CD4-positive, alpha-beta T cell treated with Interleukin-6 at 100 ng/mL for 8 hours (primary cell): ENCODE measurements at places on chromosomes 3 and 15.

DNA sequence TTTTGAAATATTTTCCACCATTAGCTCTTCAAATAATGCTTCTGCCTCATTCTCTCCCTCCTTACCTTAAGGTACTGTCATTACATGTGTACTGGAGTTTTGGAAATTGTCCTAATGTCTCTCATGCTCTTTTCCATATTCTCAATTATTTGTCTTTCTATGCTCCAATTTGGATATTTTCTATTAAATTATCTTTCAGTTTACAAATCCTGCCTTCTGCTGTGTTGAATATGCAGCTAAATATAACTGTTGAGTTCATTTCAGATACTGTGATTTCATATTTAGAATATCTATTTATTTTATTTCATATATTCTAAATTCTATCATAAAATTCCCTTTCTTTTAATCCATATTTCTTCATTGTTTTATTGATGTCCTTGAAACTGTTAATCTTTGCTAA is 388.0 kb upstream of the CDIN1 start:
- no peak for DNase-seq

DNA sequence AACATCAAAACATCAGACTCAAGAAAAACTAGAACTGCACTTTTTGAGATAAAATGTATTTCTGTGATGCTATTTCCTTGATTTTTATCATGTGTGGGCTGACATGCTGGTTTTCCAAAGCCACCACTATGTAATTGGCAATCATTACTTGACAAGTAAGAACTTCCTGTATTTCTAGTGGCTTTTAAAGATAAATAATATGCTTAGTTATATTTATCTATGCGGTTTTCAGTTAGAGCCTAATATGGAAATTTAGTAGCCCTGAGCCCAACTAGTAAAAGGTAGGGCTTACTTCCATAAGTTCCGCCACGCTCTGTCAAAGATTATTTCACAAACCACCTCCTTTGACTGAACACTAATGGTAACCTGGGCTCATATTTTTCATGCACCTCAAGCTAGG is 91.6 kb downstream of the PPARG start:
- DNase-seq, result no peak

- DNase-seq, result no peak
These were observed 3.8 kb upstream of the PCOLCE2 start for GRCh38 chr3:142892714-142893113.

- peak; percentile 43 for DNase-seq
These were observed 5.6 kb downstream of the TIGIT start for GRCh38 chr3:114299421-114299820.

GRCh38 chr3:72517336-72517735 is 330.9 kb downstream of the SHQ1 start:
- no peak for DNase-seq

DNA sequence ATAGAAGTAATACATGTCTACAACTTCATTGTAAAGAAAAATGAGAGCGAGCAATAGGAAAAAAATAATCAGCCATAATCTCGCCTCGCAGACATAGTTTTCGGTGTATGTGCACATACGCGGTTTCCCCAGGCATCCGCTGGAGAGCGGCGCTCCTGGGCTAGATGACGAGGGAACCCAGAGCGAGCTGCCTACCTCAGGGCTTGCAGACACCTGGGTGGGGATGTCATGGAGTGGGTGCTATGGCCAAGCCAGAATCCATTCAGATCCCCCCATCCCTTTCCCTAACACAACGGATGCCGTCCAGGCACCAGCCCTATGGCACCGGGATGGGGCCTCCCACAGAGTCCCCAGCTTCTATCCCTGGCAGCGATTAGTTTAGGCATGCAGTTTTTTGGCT is 4.5 kb upstream of the CFAP100 start:
- DNase-seq, result no peak

- DNase-seq, result no peak
These were observed 57.9 kb upstream of the DPH6 start for GRCh38 chr15:35603856-35604255.

DNA sequence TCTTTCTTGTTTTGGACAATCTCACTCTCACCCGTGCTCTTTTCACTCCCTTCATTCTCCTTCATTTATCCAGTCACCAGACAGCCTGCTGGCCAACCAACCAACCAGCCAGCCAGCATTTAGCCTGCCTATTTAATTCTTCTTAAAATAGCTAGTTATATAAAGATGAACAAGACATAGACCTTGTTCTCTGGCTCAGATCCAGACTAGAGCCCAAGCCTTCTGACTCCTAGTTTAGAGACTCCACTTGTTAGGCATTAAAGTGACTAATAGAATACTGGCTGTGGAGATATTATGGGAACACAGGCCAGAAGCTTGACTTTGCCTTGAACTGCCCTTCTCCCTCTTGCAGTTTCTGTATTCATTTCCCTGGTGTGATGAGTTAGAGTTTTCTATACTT is 215.3 kb upstream of the THRB start:
- DNase-seq, result no peak

- no peak for DNase-seq
These were observed 3.1 kb downstream of the NEK10 start for GRCh38 chr3:27366062-27366591.

DNA sequence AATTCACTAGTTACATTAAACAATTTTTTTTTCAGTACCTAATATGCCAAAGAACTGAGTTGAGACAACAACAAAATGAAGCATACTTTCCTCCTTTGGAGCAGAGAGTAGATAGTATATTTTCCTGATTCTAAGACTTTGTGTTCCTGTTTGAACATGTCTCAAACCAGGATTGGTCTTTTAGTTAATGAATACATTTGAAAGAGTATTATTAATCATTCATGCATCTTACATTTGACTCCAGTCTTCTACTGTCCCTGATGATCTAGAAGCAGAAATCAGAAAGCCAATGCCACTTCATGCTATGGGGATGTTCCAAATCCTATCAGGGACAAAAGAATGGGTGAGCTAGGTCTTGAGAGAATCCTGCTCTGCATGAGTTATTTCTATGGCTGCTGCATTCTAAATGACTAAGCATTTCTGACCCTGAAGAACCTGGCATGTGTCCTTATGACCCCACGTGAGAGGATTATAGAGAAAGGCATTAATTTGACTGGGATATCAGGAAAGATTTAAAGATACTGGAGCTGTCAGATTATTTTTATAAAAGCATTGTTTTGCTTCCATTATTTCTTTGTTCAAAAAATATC is 32.9 kb upstream of the MBNL1 start:
- DNase-seq, result no peak

DNA sequence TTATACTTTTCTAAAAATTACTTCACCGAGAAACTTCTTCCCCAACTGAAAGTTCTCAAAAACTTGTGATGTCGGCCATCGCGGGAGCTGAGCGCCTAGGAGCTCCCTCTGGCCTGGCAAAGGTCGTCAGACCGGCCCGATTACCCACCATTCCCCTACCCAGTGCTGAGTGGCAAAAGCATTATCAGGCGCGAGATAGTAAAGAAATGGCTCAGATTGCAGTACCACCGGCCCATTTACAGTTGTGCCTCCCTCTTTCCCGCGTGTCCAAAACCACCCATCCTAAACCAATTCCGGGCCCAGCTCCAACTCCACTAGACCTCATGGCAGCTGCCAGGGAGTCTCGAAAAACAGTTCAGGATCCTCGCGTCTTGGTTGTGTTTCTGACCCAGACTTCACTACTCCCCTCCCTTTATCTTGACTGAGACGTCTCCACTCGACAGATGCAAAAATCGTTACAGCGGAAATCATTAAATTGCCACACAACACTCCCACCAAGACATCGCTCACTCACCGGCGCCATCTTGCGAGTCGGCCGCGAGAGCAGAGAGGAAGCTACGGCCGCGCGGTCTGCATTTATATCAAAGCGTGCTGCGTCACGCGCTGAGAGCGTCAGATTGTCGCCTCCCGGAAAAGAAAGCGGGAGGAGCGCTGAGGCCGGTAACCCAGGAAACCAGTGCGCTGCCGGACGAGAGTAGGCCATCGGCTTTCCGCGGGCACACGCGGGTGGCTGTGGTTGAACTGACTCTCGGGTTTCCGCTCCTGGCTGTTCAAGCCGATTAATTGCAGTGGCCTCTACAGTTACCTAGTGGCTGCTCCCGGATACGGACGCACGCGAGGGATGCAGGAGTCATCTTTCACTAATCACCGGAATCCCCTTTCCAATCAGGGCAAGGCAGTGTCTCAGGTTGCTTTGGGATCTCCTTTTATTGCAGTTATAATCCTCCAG is at the start of gene RPL22L1:
Gene RPL22L1, minus strand, starts transcription at position 551 of the 949 bp plus-strand sequence. Its CDS starts 28 bp downstream, at position 523.
- DNase-seq, result peak; percentile 92

- DNase-seq, result no peak
These were observed 54.4 kb upstream of the WNT7A start for GRCh38 chr3:13934315-13934714.

- peak; percentile 33 for DNase-seq
These were observed 28.3 kb downstream of the LRIG1 start for GRCh38 chr3:66472313-66473134.

GRCh38 chr15:85652457-85652856 is 142.3 kb downstream of the KLHL25 start:
- DNase-seq, result no peak

DNA sequence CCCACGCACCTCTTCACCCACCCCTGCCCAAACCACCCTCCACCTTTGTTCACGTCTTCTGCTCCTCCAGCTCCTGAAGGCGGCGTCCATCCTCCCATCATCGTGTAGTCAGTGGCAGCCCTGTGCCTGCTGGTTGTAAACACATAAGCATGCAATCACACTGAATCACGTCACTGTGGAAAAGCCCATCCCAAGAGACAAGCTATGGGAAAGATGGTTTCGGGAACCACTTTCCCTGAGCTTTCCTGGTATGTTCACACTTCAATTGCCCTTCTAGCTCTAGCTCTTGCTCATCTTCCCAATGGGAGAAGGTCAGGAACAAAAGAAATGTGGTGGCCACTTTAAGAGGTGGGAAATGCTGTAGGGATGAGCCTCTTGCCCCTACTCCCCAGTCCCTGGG is 14.4 kb upstream of the GOLGA8J start:
- DNase-seq, result no peak

DNA sequence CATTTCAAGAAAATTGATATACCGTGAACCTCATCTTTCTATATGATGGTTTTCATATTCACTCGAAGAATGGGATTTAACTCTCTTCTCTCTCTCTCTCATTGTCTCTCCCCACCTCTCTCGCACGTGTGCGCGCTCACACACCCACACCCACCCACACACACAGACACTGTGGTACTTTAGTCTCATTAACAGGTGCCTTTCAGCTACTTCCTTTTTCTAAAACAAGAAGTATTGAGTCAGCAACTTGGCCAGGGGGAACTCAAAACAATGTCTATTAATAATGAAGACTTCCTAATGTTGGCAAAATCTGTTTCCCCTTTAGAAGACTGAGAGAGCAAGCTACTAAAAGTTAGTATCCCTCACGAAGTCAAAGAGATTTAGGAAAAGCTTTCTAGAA is 150.7 kb downstream of the TMCO5A start:
- no peak for DNase-seq

GRCh38 chr15:68763063-68763462 is 57.6 kb downstream of the ANP32A start:
- DNase-seq, result no peak

DNA sequence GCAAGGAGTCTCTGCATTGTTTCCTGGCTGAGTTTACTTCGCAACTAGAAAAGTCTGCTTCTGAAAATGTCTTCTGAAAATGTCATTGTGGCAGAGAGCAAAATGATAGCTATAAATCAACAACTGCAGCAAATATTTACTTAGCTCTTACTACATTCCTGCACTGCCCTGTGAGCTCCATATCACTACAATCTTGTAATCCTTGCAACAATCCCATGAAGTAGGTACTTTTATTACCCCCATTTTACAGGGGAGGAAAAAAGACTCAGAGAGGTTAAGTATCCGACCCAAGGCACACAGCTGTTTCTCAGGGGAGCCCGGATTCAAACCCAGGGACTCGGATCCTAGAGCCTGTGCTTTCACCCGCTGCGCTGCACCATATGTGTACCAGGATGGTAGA is 34.2 kb upstream of the SPTBN5 start:
- DNase-seq, result no peak

DNA sequence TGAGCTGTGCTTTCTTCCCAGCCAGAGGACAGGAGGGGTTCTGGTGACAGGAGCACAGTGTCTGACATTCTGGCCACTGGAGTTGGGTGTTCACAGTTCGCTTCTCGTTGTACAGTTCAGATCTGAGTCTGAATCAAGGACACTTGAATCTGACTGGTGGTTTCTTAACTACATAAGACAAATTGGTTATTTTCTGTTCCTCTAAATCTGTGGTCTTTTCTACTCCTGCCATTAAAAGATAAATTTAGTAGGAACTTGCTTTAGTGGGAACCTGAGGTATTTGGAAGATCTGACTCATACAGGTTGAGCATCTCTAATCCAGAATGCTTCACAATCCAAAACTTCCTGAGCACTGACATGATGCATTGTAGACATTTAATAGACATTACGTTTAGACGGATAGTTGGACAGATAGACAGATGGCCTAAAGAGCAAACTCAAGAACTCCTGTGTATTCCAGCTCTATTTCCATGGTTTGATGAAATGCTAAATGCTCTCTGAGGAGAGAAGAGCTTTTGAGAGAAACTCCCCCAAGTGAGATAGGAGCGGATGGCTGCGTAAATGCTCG is 71.0 kb downstream of the CCK start:
- DNase-seq, result no peak

DNA sequence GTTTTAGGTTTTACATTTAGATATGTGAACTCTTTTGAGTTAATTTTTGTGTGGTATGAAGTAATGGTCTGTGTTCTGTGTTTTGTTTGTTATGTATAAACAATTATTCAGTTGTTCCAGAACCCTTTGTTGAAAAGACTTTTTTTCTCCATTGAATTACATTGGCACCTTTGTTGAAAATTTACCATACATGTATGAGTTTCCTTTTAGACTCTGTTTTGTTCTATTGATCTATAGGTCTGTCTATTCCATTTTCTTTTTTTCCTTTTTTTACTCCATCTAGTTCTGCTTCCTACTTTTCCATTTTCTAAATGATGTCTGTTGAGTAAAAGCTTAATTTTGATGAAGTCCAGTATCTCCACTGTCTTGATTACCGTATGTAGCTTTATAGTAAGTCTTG is 31.4 kb downstream of the ARIH2 start:
- no peak for DNase-seq

DNA sequence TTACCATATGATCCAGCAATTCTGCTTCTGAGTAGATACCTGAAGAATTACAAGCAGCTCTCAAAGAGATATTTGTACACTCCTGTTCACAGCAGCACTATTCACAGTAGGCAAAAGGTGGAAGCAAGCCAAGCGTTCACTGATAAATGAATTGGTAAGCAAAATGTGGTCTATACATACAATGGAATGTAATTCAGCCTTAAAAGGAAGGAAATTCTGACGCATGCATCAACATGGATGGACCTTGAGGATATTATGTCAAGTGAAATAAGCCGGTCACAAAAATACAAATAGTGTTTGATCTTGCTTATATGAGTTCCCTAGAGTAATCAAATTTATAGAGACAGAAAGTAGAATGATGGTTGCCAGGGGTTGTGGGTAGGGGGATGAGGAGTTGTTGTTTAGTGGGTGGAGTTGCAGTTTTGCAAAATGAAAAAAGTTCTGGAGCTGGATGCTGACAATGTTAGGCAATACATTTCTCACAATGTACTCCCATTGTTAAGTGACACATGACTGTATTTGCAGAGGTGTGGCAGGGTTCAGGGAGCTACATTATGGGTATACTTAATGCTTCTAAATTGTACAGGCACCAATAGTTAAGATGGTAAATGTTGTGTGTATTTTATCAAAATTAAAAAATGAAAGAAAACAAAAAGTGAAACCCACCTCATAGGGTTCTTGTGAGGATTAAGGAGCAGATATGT is 26.7 kb downstream of the SLC6A1 start:
- DNase-seq, result no peak

GRCh38 chr3:78728406-78729145 is 1039.2 kb downstream of the ROBO1 start:
- DNase-seq, result no peak

- DNase-seq, result no peak
These were observed 314.7 kb downstream of the PYDC2 start for GRCh38 chr3:191775451-191776233.

GRCh38 chr3:100775669-100776068 is 66.4 kb downstream of the TFG start:
- DNase-seq, result no peak
